ENCODE measurements at places on chromosomes 2 and 18.

GRCh38 chr2:2639251-2640139 lies 308.4 kb upstream of the MYT1L start:
- no peak for DNase-seq

GRCh38 chr18:47080872-47081271 lies 45.5 kb upstream of the ELOA2 start:
- DNase-seq: no peak

- no peak for DNase-seq
Measured at GRCh38 chr2:18829251-18829902, 240.0 kb upstream of the NT5C1B start.

GRCh38 chr18:78304192-78305164 lies 675.1 kb upstream of the SALL3 start:
- no peak for DNase-seq

DNA sequence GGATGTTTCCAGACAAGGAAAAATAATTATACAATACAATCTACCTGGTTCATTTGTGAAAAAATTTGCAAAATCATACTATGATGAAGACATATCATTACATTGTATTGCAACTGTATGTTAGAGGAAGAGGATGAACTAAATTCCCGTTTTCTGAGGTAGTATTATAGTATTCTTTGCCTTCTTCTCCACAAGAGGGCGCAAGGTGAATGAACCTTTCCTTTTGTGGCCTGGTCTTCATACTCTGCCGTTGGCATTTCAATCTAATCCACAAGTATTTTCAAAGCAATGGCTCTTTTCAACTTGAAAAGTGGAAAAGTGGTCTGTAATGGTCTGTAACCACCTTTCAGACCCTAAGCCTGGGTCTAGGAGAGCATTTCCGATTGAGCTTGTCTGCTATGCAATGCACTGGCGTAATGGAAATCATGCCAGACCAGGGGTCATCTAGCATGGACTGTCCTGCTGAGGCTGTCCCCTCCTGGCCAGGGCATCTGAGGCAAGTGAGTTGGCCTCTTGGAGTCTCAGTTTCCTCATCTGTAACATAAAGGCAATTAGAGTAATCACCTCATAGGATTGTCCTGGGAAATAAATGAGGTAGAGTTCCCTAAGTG lies 30.8 kb upstream of the ZNF396 start:
- DNase-seq: no peak

GRCh38 chr2:188382107-188382506 lies 90.4 kb downstream of the GULP1 start:
- no peak for DNase-seq

DNA sequence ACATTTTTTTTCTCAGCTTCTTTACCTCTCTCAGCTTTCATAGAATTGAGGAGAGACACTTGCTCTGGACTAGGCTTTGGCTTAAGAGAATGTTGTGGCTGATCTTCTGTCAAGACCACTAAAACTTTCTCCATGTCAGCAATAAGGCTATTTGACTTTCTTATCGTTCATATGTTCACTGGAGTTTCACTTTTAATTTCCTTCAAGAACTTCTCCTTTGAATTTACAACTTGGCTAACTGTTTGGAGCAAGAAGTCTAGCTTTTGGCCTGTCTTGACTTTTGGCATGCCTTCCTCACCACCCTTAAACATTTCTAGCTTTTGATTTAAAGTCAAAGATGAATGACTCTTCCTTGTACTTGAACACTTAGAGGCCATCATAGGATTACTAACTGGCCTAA lies 104.4 kb upstream of the SLC39A10 start:
- no peak for DNase-seq
